BJ (cell line): ENCODE measurements at places on chromosomes 3 and 15. TPM values are rescaled to one million over a fixed set of nuclear protein-coding genes. Genes with fewer than 3 reads are reported as not detected.
A peak's percentile ranks its signal among the peaks of the same experiment; 100 is the strongest.

DNA sequence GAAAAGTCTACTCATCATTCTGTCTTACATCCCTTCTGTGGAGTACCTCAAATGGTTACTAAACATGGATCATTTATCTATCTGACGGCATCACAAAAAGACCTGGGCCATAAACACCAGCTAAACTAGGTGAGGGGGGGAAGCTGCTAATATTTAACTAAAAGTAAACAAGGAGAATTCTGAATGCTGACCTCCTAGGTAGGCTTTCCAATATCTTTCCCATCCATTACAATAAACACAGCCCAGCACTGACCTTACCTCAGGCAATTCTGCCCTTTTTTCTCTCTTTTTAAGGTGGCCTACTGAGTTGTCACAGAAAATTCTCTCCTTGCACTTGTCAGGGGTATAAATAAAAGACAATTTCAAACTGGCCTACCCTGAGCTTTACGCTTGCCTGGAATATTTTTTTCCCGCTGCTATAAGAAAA lies 33.1 kb downstream of the USF3 start:
- DNase-seq, result no peak

DNA sequence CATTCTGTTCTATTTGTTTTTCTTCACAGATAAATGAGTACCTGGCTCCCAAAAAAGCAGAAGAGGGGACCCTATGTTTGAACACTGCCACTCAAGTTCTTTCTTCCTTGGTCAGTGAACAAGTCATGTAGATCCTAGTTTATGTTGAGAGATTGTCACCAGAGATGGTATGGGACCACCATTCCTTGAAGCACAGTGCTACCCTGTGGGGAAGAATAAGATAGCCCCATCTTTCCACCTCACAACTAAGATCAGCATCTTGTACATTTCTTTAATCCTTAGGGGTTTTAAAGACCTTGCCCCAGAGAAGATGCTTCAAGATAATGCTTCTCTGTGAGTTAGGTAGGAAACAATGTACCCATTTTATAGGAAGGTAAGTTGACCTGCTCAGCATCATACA lies 233.5 kb upstream of the WNT5A start:
- DNase-seq, result no peak

DNA sequence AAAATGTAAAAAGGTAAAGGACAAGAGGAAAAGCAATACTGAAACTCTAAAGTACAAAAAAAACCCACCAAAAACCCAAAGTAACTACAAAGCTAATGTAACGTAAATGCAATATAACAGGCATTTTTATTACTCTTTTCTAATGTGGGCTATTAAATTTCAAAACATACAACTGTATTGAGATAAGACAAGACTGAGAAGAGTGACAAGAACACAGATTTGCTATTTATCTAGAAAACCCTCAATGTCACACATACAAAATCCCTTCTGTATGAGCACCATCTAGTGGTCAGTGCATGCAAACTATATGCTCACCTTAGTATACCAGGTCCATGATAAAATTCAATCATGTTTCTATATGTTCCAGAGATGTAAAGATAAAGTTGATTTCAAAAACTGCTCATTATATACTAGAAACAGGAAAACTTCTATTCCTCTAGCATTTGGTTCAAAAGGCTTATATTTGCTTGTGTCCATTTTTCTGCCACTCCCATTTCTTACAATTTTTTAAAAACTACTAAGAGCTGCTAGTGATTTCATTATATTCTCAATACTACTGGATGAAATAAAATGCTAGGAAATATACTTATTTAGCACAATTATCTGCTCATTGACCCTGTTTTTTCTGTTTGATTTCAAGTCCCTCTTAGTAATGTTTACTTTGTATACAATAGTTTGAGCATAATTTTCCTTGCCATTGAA lies 111.4 kb downstream of the DLG1 start:
- peak; percentile 4 for DNase-seq

- no peak for DNase-seq
Measured at GRCh38 chr15:48233246-48233645, 27.1 kb downstream of the SLC12A1 start.

DNA sequence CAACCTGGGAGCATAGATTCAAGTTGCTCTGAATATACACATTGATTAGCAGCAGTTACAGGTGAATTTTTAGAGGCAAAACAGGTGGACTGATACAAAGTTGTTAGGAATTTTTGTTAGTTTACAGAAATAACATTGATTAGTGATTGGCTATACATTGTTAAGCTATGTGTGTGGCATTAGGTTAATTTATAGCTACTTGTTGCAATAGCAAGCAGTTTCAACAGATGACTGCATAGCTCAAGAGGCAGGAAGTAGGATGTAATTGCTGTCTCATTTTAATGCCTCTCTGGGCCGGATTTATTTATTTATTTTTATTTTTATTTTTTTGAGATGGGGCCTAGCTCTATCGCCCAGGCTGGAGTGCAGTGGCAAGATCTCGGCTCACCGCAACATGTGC lies 99.7 kb downstream of the TCF12 start:
- no peak for DNase-seq

- DNase-seq, result no peak
Measured at GRCh38 chr3:195286115-195286872, 15.3 kb upstream of the XXYLT1 start.

GRCh38 chr3:24145481-24145880 lies 200.4 kb downstream of the NR1D2 start:
- no peak for DNase-seq

DNA sequence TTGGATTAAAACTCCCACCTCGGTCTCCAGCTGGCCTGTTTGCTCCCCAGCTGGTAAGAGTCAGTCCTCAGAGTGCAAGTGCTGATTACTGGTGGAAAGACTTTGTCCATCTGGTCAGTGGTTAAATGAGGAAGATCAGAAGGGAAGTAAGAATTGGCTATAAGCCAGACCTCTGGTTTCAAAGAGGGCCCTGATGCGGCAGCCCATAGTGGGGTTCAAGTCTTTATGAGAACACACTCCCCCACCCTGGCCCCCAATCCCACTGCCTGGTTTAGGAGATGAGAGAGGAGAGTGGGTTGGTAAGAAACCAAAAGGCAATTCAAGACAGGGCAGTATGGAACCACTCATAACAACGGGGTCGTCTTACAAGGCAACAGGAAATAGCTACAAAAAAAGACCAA lies 65.0 kb downstream of the FRMD4B start:
- DNase-seq, result no peak

- DNase-seq, result no peak
Measured at GRCh38 chr15:88321271-88321670, 64.7 kb upstream of the NTRK3 start.

DNA sequence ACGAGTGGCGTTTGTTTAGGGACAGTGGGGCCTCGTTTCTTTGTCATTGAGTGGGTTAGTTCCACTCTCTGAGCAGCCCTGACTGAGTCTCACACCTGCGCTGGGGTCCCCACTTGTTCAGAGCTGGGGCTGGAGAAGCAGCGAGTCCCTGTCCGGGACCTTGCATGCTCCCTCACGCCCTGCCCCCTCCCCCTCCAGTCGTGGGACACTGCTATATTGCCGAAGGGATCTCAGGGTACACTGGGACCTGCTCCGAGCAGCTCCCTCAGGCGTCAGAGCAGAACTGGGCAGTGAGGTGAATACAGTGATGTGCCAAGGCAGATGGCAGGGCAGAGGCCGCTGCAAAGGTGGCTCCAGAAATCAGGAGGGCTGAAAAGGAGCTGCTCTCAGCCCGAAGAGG lies 59.9 kb upstream of the KLF13 start:
- no peak for DNase-seq

GRCh38 chr3:52194485-52195290 lies 3.3 kb upstream of the ALAS1 start:
- DNase-seq, result no peak

GRCh38 chr15:81858586-81858985 lies 187.2 kb downstream of the MEX3B start:
- no peak for DNase-seq

DNA sequence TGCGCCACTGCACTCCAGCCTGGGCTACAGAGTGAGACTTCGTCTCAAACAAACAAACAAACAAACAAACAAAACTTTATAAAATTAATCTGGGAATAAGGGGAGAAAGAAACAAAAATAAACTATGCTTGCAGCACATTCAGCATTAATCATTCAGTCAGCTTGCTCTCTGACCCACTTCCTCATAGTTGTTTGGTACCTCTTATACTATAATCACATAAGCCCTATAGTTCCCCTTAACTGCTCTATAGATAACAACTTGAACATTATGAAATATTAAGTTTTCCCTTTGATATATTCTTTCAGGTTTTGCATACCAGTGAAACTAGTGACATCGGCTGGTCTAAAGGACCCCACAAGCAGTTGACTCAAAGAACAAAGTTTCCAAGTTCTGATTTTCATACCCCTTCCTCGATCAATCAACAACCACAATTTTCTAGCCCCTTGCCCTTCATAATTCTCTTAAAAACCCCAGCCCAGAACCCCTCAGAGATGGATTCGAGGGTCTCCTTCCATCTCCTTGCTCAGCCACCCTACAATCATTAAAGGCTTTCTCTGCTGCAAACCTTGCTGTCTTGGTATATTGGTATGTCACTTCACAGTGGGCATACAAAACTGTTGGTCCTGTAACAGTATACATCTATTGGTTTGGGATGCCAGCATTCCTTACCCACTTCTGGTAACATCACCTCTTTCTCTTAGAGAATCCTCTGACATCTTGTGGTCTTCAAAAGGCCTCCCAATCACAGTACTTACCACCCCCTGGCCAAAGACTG lies 26.4 kb downstream of the BCL2L10 start:
- no peak for DNase-seq

DNA sequence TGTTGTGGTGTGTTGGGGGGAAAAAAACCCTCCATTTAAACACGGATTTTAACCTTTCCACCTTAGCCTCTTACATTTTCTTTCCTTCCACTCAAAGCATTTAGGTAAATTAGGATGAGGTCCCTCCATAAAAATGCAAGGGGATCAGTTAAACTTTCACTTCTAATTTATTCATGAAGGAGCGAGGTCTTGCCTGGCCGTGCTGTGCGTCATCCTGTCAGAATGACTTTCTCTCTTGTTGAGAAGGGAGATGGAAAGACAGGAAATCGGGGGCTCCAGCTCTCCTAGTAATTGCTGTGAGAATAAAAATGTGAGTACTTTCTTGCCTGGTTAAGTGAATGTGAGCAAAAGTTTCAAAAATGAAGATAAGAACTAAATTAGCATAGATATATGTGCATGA lies 962.3 kb upstream of the NR2F2 start:
- DNase-seq, result no peak

DNA sequence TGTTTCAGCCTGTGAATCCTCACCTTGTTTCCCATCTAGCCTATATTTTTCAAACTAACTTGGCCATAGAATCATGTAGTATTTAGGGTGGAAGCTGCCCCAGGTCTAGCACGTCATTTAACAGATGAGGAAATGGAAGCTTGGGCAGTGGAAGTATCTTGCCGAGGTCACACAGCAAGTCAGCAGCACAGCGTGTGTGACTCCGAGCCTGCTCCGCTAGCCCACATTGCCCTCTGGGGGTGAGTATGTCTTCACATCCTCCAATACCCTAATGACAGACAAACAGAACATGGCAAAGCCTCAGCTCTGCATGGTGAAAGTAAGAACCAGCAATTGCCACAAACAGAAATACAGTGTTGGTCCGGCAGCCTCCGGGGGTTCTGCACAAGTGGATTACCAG lies 2.2 kb upstream of the CCR5 start:
- no peak for DNase-seq

GRCh38 chr3:42632146-42632545 lies 21.4 kb upstream of the ZBTB47 start:
- no peak for DNase-seq

DNA sequence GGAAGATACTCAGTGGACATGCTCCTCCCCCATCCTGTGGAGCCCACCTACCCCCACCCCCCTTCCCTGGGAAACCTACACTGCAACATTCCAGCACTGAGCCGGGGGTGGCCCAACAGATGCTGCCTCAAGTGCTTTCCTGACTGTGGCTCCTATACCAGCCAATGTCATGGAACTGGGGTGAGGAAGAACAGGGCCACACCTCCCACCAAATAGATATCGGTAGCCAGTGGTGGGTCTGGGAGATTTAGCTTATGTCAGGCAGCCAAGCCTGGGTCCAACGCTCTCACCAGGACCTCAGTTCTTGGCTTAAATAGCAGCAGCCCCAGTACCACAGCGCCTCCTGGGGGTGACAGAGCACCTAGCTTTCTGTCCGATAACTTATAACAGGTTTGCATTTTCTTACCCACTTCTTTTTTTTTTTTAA lies 30.3 kb downstream of the CDC25A start:
- no peak for DNase-seq

- DNase-seq, result no peak
Measured at GRCh38 chr3:2929574-2929973, 180.6 kb downstream of the IL5RA start.

- DNase-seq, result no peak
Measured at GRCh38 chr3:141440942-141441341, 45.9 kb upstream of the RASA2 start.

- no peak for DNase-seq
Measured at GRCh38 chr3:108845709-108846293, 23.2 kb downstream of the TRAT1 start.

- no peak for DNase-seq
Measured at GRCh38 chr3:133593243-133593642, 19.8 kb downstream of the CDV3 start.

GRCh38 chr3:43784640-43785011 lies 93.9 kb downstream of the ABHD5 start:
- DNase-seq, result no peak

GRCh38 chr3:120160050-120160449 lies 65.8 kb upstream of the GSK3B start:
- DNase-seq, result peak; percentile 100

- no peak for DNase-seq
Measured at GRCh38 chr3:151873398-151873797, at the start of gene SUCNR1. Gene SUCNR1 (plus strand): TSS chr3:151873643. CDS start chr3:151879893, 6,250 bp downstream.

DNA sequence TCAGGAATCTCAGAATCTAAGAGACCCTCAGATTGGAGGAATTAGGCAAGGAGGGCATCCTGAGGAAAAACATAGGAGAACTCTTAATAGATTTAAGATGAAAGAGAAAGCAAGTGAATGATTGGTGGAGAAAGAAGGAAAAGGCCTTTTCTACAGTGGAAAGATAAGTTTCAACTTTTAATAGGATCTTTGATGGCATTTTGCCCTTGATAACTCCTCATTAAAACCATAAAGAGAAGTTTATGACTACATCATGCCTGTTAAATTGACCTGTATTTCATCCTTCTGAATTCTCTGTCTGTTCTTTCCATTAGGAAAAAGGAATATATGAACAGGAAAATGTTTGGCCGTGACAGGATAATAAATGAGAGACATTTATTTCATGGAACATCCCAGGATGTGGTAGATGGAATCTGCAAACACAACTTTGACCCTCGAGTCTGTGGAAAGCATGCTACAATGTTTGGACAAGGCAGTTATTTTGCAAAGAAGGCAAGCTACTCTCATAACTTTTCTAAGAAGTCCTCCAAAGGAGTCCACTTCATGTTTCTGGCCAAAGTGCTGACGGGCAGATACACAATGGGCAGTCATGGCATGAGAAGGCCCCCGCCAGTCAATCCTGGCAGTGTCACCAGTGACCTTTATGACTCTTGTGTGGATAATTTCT lies 30.1 kb downstream of the TIPARP start:
- no peak for DNase-seq

Gene ALDH1A3
- polyA plus RNA-seq, result 1.1 TPM in 2 replicates

Gene ERICH6
- polyA plus RNA-seq, result not detected in 2 replicates

Gene C3orf70
- polyA plus RNA-seq, result 3.3 and 3.9 TPM in 2 replicates

Gene GADL1
- not detected in 2 replicates for polyA plus RNA-seq

Gene PLSCR2
- polyA plus RNA-seq, result not detected in 2 replicates

Gene FAM240A
- not detected in 2 replicates for polyA plus RNA-seq

Gene SLC9C1
- not detected in 2 replicates for polyA plus RNA-seq

Gene CCR1
- not detected in 2 replicates for polyA plus RNA-seq

Gene STAB1
- polyA plus RNA-seq, result 0.01 and 0.05 TPM in 2 replicates
